ENCODE measurements at places on chromosomes 1 and 21. TPM values are rescaled to one million over a fixed set of nuclear protein-coding genes. Genes with fewer than 3 reads are reported as not detected.
A peak's percentile ranks its signal among the peaks of the same experiment; 100 is the strongest.

Gene NCSTN
- 159 TPM for polyA plus RNA-seq

Gene TMEM39B
- polyA plus RNA-seq: 25.5 TPM

Gene HPCAL4
- polyA plus RNA-seq: 0.48 TPM

- DNase-seq: no peak
Observed at GRCh38 chr1:174215766-174216165, 56.4 kb downstream of the RABGAP1L start.

GRCh38 chr1:227791425-227792143 lies 23.9 kb upstream of the PRSS38 start:
- DNase-seq: no peak

- DNase-seq: no peak
Observed at GRCh38 chr1:119364640-119365039, 3.9 kb upstream of the HAO2 start.

- DNase-seq: peak; percentile 60
Observed at GRCh38 chr1:216723274-216723780, at the start of gene ESRRG. Gene ESRRG (minus strand): TSS chr1:216723429. CDS start chr1:216723299, 130 bp downstream.

DNA sequence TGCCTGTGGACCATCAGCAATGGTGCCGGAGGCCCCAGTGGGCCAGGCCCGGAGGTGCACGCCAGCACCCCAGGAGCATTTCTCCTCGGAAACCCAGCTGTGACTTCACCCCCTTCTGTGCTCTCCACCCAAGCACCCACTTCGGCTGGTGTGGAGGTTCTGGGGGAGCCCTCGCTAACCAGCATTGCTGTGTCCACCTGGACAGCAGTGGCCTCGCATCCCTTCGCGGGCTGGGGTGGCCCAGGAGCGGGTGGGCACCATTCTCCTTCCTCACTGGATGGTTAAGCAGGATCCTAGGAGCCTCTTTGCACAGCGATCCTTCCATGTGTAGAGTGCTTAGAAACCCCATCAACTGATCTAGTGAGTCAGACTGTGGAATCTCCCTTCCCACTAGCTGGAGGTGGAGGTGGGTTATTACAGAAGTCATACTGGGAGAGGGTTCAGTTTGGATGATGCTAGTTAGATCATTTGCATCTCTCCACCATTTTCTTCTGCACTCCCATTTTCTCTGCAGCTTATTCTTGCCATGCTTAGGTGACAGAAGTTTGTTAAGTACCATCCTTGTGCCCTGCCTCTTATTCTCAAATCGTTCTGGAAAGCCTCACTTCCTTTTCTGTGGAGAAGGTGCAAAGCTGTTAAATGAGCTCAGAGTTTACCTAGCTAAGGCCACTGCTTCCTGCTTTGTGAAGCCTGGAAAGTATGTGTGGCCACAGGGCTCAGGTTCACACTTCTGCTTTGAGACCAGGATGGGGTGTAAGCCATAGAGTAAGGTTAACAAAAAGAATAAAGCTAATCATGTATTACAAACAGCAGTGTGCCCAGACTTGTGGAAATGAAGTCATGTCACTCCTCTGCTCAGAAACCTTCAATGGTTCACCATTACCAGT lies 32.3 kb downstream of the TBX19 start:
- no peak for DNase-seq

DNA sequence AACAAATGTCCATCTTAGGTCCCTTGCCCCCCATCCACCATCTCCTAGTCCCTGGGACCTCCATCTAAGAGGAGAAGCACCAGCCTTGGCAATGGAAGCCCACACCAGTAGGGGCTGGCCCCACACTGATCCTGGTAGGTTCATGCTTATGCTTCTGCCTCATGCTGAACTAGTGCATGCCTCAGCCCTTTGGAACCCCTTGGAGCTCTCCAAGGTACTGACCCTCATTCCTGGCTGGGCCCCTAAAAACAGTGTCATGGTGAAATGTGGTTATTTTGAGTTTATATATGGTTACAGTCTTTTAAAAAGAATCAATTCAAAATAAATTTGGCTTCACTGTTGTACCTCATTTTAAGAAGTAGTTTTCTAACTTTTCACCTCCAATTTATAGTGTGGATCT lies 108.3 kb downstream of the HIVEP3 start:
- peak; percentile 37 for DNase-seq

- peak; percentile 87 for DNase-seq
Observed at GRCh38 chr1:94925561-94926125, 1.3 kb downstream of the CNN3 start.

DNA sequence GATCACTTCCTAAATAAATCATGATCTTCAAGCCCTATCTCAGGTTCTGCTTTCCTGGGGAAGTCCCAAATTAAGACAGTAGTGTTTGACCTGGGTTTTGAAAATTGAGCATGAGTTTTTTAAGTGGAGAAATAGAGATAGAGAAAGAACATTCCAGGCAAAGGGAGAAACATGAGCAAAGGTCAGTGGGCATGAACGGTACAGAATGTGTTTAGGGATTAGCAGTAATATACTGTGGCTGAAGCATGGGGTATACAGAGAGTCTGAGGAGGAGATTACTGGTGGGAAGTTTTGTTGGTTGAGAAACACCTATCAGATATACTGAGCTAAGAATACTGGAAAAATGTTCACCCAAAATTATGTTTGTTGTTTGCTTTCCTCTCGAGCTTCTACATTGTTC lies 15.2 kb upstream of the MYSM1 start:
- DNase-seq: no peak

DNA sequence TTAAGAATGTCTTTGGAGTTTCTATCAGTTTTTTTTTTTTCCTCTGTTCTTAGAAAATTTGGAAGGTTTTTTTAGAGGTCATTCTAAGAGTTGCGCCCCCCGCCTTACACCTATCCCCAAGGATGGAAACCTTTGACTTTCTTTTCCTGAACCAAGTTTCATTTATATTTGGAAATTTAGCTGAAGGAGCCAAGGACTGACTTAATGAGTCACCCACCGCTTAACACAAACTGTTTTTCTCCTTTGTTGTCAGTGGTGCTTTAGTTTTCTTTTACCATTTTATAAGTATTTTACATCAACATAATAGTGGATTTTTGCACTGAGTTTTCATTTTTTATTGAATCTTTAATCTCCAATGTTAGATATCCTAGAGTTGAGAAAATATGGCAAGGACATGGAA lies 25.3 kb downstream of the USP25 start:
- no peak for DNase-seq

DNA sequence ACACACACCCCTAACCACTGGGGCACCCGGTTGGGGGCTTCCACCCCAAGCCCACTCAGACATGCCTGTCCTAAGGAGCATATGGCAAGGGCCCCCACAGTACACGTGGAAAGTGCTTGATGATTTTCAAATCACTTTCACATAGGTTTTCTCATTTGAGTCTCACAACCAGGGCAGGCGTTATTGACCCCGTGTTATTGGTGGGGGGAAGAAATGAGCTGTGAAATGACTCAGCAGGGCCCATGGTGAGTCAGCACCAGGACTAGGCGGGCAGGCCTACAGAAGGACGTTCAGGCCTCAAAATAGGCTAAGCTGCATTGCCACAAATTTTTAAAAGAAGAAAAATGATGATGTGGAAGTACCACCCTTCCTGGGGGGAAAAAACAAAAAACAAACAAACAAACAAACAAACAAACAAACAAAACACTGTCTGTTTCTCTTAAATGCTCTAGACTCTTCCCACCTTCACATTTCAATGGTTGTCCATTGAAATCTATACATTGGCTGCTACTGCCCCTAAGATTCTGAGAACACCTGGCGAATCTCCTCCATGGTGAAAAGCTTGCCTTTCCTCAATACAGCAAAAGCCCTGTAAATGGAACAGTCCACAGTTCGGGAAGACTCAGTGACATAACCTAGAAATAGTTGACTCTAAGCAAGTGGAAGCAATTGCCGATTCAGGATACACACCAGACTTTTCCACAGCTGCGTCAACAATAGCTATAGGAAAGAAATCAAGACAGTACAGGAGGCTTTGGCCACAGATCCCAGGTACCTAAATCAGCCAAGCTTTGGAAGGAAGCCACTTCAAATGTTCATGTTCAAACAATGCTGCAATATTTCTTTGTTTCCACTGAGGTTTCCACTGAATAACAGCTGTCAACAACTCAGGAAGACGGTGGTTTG lies 234.7 kb downstream of the TOMM20 start:
- no peak for DNase-seq
